Activated naive CD4-positive, alpha-beta T cell treated with anti-CD3 and anti-CD28 coated beads for 36 hours (primary cell): ENCODE measurements at places on chromosomes 1 and 21. TPM values are rescaled to one million over a fixed set of nuclear protein-coding genes. Genes with fewer than 3 reads are reported as not detected.
A peak's percentile ranks its signal among the peaks of the same experiment; 100 is the strongest.

GRCh38 chr1:156803086-156803851 is 13.4 kb downstream of the SH2D2A start:
- no peak for DNase-seq

GRCh38 chr21:41958886-41959563 is 5.2 kb upstream of the C2CD2 start:
- DNase-seq, result no peak

DNA sequence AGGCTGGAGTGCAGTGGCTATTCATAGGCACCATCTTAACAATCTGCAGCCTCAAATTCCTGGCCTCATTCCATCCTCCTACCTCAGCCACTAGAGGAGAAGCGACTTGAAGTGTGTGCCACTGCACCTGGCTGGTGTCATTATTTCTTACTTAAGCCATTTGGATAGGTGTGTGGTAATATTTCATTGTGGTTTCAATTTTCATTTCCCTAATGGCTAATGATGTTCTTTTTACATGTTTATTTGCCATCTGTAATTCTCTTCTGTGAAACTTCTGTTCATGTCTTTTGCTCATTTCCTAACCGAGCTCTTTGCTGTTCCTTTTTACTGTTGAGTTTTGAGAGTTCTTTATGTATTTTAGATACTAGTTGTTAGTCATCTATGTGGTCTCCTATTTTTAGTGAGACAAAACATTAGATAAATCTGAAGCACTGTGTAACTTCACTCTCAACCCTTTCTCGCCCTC is 66.8 kb downstream of the SLC27A3 start:
- no peak for DNase-seq

DNA sequence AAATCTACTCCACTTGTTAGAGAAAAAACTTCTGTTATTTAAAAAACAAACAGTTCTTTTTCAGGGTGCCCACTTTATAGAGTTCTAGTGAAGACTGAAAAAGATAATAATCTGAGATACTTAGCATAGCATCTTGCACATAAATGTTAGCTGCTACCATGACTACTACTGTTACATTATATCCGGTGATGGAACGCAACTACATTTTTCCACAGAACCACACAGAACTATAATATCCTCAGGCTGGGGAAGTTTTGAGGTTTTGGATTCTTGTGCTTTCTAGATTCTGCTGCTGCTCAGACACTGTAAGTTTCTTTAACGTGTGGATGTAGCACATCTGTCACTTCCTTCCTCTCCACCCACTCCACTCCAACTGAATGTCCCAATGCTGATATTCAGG is 110.3 kb downstream of the PTPN14 start:
- peak; percentile 25 for DNase-seq

DNA sequence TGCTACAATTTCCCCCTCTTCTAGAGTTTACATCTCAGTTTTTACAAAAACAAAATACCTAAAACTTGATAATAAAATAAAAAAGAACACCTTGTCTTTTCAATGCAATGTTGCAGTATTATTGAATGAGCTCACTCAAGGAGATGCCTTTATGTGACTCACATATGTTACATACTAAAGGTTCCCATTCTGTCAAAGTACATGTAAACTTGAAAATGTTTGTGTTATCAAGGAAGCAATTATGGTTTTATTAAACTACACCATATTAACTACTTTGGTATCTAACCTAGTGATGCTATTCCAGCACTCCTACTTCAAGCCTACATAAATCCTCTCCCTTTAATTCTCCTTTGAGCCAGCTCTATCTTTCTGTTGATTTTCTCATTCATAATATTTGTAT is 658.3 kb downstream of the PTPRC start:
- no peak for DNase-seq

DNA sequence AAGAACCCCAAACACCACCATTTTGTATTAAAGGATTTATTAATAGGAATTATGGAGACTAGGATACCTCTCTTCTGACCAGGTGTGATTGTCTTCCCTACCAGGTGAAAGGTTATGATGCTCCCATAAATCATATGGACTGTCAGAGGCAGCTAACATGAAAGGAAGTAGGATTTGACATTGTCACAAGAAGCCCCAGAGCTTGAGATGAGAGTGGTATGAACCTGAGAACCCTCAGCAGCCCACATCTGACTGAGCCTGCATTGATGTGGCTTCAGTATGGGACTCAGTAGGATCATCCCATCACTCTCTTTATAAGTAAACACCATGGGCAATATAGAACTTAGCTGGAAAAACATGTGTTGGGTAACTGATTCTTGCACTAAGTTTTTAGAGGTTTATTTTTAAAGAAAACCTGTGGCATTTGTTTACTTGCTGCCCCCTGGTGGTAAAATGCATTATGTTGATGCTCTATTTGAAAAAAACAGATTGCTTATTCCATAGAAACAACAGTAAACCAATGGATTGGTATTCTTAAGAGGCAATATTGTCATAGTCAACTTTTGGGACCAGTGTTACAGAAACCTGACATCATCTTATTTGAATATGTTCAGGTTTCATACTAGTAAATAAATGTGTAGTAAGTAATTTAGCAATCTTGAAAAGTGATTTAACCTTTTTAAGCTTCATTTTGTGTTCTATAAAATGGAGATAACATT is 16.6 kb upstream of the CACYBP start:
- DNase-seq, result peak; percentile 56

GRCh38 chr1:4718071-4718470 is 63.7 kb downstream of the AJAP1 start:
- no peak for DNase-seq

- DNase-seq, result no peak
These were observed 27.7 kb downstream of the RRAGC start for GRCh38 chr1:38831731-38832369.

DNA sequence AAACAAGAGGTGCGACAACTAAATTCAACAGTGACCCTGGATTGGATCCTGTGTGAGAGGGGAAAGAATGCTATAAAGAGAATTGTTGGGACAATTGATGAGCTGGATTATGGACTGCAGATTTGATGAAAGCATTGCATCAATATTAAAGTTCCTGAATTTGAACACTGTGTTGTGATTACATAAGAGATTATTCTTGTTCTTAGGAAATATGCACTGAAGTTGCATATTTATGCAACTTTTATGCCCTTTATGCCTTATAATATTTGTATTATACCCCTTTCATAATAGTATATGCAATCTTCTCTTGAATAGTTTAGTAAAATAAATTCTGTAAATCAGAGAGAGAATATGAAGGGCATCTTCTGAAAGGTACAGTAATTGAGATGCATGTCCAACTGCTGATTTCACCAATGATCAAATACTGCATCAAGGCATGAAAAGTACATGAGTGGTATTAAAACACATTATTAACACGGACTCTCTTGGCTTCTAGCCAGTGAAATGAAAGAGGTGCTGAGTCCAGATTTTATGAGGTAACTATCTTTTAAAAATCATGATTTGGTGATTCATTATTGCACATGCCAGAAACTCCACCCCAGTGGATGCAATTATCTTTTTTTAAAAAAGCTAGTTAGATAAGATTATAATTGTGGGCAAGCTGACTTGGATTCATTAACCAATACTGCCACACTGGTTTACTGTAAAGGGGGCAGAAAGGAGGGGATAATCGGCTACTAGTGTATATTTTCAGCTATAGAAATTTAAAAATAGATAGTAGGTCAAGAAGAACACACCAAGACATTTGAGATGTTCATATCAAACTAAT is 19.9 kb upstream of the LPAR3 start:
- no peak for DNase-seq

DNA sequence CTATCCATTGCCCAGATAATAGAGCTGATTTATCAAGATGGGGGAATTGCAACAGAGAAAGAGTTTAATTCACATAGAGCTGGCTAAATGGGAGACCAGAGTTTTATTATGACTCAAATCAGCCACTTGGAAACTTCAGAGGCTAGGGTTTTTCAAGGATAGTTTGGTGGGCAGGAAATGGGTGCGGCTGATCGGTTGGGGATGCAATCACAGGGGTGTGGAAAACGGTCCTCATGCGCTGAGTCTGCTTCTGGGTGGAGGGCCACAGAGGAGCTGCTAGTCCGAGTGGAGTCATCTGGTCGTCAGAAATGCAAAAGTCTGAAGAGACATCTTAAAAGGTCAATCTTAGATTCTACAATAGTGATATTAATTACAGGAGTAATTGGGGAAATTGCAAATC is 32.0 kb upstream of the FAM89A start:
- no peak for DNase-seq

- DNase-seq, result no peak
These were observed 66.4 kb upstream of the BTG3 start for GRCh38 chr21:17679002-17679600.

DNA sequence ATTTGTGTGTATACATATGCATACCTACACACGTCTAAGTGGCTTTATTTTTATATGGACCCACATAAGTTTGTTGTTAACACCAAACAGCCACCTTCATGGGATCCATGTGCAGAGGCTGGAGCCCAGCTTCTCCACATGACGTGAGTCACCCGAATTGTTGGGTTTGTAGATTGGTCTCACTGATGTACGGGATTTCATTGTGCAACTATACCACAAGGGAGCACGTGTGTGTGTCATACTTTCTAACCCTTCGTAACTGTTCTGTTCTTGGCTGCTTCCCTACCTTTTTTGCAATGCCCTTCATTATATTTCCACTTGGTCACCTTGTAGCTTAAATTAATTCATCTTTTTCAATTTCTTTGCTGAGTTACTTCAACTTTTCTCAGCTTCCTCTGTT is 21.0 kb downstream of the SPRTN start:
- DNase-seq, result no peak

DNA sequence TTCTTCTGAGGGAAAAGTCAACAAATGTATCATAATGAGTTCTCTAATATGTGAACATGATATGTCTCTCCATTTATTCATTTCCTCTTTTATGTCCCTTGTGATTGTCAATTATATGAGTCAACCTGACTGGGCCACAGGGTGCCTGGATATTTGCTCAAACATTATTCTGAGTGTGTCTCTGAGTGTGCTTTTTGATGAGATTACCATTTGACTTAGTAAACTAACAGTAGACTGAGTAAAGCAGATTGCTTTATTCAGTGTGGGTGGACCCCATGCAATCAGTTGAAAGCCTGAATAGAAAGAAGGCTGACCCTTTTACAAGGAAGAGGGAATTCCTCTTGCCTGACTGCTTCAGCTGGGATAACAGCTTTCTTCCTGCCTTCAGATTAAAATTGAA is 142.6 kb downstream of the SLC35F3 start:
- DNase-seq, result no peak

DNA sequence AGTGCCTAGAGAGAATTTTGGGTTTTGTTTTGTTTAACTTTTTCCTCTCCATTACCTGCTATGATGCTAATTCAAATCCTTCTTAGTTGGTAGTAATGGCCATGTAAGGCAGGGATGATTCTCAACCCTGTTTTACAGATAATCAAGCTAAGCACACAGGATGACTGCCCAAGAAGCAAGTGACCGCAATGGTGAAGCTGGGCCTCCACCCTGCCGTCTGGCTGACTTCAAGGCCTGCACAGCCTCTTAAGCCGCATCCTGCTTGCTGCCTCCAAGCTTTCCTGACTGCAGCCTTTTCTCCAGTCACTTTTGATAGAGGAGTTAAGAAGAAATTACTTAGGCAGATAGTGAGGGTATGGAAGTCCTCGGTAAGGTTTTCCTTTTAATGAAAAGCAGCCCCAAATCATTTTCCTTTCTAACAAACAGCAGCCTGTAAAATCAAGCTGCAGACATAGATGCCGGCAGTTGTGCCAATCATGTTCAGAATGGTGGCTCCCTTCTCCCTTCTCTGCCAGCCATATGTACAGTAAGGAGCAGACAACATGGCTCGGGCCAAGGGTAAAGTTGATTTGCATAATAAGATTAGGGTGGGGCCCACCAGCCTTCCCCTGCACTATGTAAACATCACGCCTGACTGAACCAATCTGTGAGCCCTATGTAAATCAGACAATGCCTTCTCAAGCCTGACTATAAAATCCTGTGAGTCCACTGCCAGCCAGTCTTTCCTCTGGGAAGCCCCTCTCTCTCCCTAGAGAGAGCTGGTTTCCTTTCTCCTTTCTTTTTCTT is 8.8 kb upstream of the CTBS start:
- no peak for DNase-seq

Gene ETV3L
- not detected for total RNA-seq

Gene IFI44
- 42.3 TPM for total RNA-seq

Gene PRKCZ
- 7.0 TPM for total RNA-seq

Gene NPPB
- not detected for total RNA-seq
